ENCODE measurements at places on chromosomes 6 and 20.
A peak's percentile ranks its signal among the peaks of the same experiment; 100 is the strongest.

- no peaks in the 10 kb centered on the region for H3K27me3 ChIP-seq
- DNase-seq, result peak; percentile 42
Measured at GRCh38 chr6:163554663-163555062, 140.1 kb downstream of the QKI start.

DNA sequence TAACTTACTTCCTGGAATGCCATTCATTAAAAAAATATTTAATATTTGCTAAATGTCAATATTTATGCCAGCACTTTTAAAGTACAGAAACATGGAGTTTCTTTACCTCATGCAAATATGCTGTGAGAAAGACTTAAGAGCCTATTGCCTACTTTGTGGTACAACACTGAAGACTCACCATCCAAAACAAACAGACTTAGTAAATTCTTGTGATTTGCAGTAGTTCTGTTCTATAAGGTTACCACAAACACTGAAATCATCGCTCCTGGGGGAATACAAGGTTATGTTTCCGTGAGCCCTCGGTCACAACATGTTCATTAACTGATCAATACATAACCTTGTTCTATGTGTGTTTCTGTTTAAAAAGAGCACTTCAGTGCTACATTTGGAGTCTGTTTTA lies 78.3 kb downstream of the ATG5 start:
- no peak overlapping the region for H3K4me3 ChIP-seq
- no peaks in the 10 kb centered on the region for H3K27me3 ChIP-seq
- H3K36me3 ChIP-seq, result peaks cover 12% of the 10 kb centered on the region
- no peak overlapping the region for H3K27ac ChIP-seq
- no peak for DNase-seq

GRCh38 chr6:89966913-89967312 lies 72.6 kb downstream of the GJA10 start:
- no peaks in the 10 kb centered on the region for H3K27me3 ChIP-seq
- H3K27ac ChIP-seq, result no peak overlapping the region
- no peak for DNase-seq
- H3K4me3 ChIP-seq, result no peak overlapping the region

GRCh38 chr6:106748547-106749207 lies 119.3 kb downstream of the QRSL1 start:
- no peaks in the 10 kb centered on the region for H3K4me1 ChIP-seq
- no peak overlapping the region for H3K4me3 ChIP-seq
- no peaks in the 10 kb centered on the region for H3K27me3 ChIP-seq
- no peaks in the 10 kb centered on the region for H3K36me3 ChIP-seq
- no peak overlapping the region for H3K27ac ChIP-seq

DNA sequence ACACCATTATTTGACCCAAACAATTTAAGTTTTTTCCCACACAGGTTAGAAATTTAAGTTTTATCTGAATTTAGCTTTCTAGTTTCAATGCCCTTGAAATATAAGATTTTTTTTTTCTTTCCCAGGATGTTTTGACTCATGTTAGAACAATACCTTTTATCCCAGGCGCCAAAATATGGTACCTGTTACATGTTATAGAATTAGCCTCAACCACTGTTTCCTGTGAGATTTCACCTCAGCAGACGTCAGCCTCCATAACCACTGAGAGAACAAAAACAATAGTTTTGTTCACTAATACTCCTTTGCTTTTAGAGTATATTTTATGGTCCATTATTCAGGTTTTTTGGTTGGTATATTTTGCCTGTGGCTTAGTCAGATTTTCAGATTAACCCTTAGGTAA lies 302.9 kb downstream of the CDKAL1 start:
- no peaks in the 10 kb centered on the region for H3K27me3 ChIP-seq
- H3K4me3 ChIP-seq, result no peak overlapping the region
- H3K27ac ChIP-seq, result no peak overlapping the region
- H3K4me1 ChIP-seq, result no peaks in the 10 kb centered on the region

GRCh38 chr20:39983183-39983582 lies 705.9 kb downstream of the MAFB start:
- no peaks in the 10 kb centered on the region for H3K4me1 ChIP-seq
- no peaks in the 10 kb centered on the region for H3K36me3 ChIP-seq
- no peak for DNase-seq

GRCh38 chr6:20350215-20350614 lies 51.5 kb upstream of the E2F3 start:
- no peak overlapping the region for H3K27ac ChIP-seq
- no peaks in the 10 kb centered on the region for H3K27me3 ChIP-seq
- H3K36me3 ChIP-seq, result no peaks in the 10 kb centered on the region
- DNase-seq, result no peak
- H3K4me3 ChIP-seq, result no peak overlapping the region
- H3K4me1 ChIP-seq, result no peaks in the 10 kb centered on the region

DNA sequence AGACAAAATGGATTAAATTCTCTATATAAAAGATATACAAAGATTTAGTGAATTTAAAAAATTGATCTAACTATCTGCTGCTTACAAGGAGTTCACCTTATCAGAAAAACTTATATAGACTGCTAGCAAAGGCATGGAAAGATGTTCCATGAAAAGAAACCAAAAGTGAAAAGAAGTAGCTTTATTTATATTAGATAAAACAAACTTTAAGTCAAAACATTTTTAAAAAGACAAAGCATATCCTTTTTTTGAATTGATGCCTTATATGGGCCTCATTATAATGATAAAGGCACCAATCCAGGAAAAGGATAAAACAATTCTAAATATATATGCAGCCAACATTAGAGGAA lies 334.2 kb downstream of the MEI4 start:
- no peak overlapping the region for H3K4me3 ChIP-seq
- H3K27ac ChIP-seq, result no peak overlapping the region
- no peaks in the 10 kb centered on the region for H3K4me1 ChIP-seq
- H3K27me3 ChIP-seq, result no peaks in the 10 kb centered on the region

- DNase-seq, result no peak
- no peaks in the 10 kb centered on the region for H3K27me3 ChIP-seq
- no peak overlapping the region for H3K4me3 ChIP-seq
- no peak overlapping the region for H3K27ac ChIP-seq
- H3K4me1 ChIP-seq, result no peaks in the 10 kb centered on the region
Measured at GRCh38 chr20:50582092-50582491, 71.9 kb downstream of the PTPN1 start.

GRCh38 chr6:139778106-139778505 lies 403.7 kb upstream of the CITED2 start:
- H3K27ac ChIP-seq, result no peak overlapping the region
- no peaks in the 10 kb centered on the region for H3K4me1 ChIP-seq
- no peak for DNase-seq
- H3K4me3 ChIP-seq, result no peak overlapping the region

DNA sequence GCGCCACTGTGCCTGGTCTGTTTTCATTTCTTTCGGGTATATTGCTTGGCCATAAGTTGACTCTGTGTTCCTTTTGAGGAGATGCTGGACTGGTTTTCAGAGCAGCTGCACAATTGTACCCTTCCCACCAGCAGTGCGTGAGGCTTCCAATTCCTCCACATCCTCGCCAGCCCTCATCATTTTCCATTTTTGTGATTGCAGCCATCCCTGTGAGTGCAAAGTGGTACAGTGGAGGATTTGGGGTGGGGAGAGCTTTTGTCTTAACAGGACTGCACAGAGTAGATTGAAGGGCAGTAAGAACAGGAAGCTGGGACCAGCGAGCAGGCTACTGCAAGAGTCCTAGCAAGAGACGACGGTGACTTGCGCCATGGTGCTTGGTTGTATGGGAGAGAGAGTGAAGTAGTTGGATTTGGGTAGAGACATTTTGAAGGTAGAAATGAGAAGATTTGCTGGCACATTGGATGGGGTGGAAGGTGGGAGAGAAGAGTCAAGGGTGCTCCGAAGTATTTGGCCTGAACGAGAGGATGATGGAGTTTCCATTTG lies 18.3 kb downstream of the BCAS4 start:
- H3K4me3 ChIP-seq, result no peak overlapping the region
- DNase-seq, result no peak
- no peaks in the 10 kb centered on the region for H3K27me3 ChIP-seq
- no peaks in the 10 kb centered on the region for H3K36me3 ChIP-seq
- peaks cover 2% of the 10 kb centered on the region for H3K4me1 ChIP-seq

GRCh38 chr20:3209946-3210317 lies 634 bp downstream of the ITPA start:
- peak overlapping the region; percentile 79 for H3K4me3 ChIP-seq
- H3K4me1 ChIP-seq, result peaks cover 9% of the 10 kb centered on the region
- peaks cover 8% of the 10 kb centered on the region for H3K36me3 ChIP-seq
- DNase-seq, result no peak

- H3K4me3 ChIP-seq, result no peak overlapping the region
- no peak overlapping the region for H3K27ac ChIP-seq
- no peak for DNase-seq
- no peaks in the 10 kb centered on the region for H3K36me3 ChIP-seq
- H3K4me1 ChIP-seq, result no peaks in the 10 kb centered on the region
- no peaks in the 10 kb centered on the region for H3K27me3 ChIP-seq
Measured at GRCh38 chr6:56143796-56144195, 103.6 kb downstream of the COL21A1 start.

GRCh38 chr6:6711832-6712448 lies 123.4 kb downstream of the LY86 start:
- no peak for DNase-seq
- no peak overlapping the region for H3K27ac ChIP-seq
- no peaks in the 10 kb centered on the region for H3K4me1 ChIP-seq
- H3K36me3 ChIP-seq, result no peaks in the 10 kb centered on the region
- no peak overlapping the region for H3K4me3 ChIP-seq

DNA sequence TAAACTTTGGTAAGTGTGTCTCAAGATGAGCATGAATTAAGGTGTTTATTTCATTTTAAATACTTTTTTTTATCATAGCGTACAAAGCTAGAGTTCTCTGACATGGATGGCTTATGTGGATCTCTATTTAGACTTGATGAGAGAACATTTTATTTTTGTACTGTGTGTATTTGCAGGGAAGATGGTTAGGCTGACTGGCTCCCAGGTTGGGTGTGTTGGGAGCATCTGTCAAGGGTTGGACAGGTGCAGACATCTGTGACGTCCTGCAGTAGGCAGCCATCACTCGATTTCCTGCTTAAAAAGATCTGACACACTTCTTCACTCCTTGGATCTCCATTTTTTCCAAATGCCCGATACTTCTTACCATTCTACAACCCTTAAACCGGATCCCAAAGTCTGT lies 221.9 kb upstream of the QKI start:
- H3K4me3 ChIP-seq, result no peak overlapping the region
- H3K4me1 ChIP-seq, result no peaks in the 10 kb centered on the region
- H3K27ac ChIP-seq, result no peak overlapping the region
- DNase-seq, result no peak
- H3K27me3 ChIP-seq, result no peaks in the 10 kb centered on the region

DNA sequence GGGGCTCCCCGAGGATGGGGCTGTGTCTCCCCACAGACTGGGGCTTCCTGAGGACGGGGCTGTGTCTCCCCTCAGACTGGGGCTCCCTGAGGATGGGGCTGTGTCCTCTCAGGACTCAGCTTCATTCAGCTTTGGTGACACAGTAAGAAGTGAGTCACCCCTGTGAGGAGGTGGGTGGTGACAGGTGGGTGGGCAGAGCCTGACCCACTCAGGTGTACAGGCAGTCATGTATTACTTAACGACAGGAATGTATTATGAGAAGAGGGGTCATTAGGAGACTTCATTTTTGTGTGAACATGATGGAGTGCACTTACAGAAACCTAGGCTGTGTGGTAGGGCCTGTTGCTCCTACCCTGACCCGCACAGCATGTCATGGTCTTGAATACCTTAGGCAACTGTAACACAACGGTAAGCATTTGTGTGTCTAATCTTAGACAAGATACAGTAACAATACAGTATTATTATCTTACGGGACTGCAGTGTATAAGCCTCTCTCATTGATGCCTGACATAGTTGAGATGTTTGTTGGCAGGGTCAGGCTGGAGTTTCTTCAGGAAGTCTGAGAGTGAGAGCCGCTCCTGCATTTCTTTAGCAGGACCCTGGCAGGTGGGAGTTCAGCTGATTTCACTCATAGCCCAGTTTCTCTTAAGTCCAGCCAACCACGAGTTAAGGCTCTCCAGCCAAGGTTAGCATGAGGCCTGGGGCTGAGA lies 10.9 kb upstream of the PGC start:
- no peaks in the 10 kb centered on the region for H3K27me3 ChIP-seq
- H3K27ac ChIP-seq, result no peak overlapping the region

DNA sequence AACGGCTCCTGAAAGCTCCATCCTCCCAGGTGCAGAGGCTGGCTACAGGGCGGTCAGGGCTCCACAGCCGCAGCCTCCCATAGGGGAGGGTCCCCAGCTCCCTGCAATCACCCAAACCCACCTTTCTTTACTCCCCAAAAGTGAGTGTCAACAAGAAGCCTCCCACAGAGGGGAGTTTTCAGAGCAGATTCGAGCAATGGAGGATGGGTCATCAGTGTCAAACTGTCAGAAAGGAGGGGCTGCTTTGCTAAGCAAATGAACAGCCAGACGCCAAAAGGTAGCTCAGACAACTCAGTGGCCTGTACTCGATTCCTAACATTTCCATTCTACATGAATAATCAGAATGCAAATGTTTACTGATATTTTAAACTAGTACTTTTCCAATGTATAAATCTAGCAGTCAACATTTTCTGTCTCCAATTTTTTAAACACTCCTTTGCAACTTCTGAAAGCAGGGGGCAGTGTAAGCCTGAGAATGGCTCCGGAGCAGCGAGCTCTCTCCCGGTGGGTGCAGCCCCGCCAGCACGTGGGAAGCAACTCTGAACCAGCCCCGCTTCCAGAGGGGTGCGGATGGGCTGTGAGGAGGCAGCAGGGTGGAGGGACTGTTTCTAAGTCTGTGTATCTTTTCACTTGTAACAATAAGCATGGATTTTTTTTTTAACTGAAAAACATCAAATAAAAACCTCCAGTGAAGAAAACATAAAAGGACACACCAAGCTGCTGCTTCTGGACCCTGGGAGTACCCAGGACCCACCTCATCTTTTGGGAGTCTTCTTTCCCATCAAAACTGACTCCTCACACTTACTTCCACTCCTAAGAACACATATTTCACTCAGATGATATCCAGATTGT lies 54.9 kb downstream of the TAF4 start:
- no peaks in the 10 kb centered on the region for H3K27me3 ChIP-seq
- no peak overlapping the region for H3K27ac ChIP-seq
- DNase-seq, result peak; percentile 41
- no peak overlapping the region for H3K4me3 ChIP-seq
- H3K36me3 ChIP-seq, result peaks cover 49% of the 10 kb centered on the region
- no peaks in the 10 kb centered on the region for H3K4me1 ChIP-seq

DNA sequence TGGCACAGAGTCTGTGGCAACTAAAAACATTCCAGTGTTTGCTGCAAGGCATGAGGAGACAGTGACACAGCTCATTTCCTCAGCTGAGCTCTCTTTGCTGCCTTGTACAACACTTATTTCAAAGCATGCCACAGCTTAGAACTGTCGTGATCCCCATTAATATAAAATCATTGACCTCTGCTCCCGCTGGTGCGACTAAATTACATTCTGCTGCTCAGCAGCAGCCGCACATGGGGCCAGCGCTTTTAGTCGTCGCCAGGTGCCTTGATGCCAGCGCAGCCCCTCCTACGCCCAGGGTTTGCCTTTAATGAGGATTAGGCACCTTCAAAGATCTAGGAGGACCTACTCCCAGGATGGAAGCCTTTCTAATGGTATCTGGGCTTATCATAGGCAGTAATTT lies 717.9 kb upstream of the POU3F2 start:
- H3K27ac ChIP-seq, result no peak overlapping the region
- H3K36me3 ChIP-seq, result no peaks in the 10 kb centered on the region
- H3K4me1 ChIP-seq, result no peaks in the 10 kb centered on the region
- DNase-seq, result no peak
- no peak overlapping the region for H3K4me3 ChIP-seq

All from effector memory CD4-positive, alpha-beta T cell (primary cell).